Lower leg skin (tissue), 4 donors: ENCODE measurements at places on chromosomes 6 and 20. TPM values are rescaled to one million over a fixed set of nuclear protein-coding genes. Genes with fewer than 3 reads are reported as not detected.

ZCCHC3 gene
- total RNA-seq = 7.3 TPM

LPA gene
- total RNA-seq = not detected

NNAT gene
- total RNA-seq = 3.8 TPM

SMPDL3A gene
- total RNA-seq = 115 TPM

ERVFRD-1 gene
- total RNA-seq = not detected

SIGLEC1 gene
- 1.0 TPM for total RNA-seq

DEFB124 gene
- total RNA-seq = not detected

RAD21L1 gene
- not detected for total RNA-seq

OPN5 gene
- total RNA-seq = not detected

CRISP2 gene
- 0.81 TPM for total RNA-seq
